Hematopoietic multipotent progenitor cell (in vitro differentiated cells): ENCODE measurements at places on chromosomes 16 and 17.
A peak's percentile ranks its signal among the peaks of the same experiment; 100 is the strongest.

GRCh38 chr16:50403491-50403890, 34.7 kb upstream of the BRD7 start:
- no peak for DNase-seq

DNA sequence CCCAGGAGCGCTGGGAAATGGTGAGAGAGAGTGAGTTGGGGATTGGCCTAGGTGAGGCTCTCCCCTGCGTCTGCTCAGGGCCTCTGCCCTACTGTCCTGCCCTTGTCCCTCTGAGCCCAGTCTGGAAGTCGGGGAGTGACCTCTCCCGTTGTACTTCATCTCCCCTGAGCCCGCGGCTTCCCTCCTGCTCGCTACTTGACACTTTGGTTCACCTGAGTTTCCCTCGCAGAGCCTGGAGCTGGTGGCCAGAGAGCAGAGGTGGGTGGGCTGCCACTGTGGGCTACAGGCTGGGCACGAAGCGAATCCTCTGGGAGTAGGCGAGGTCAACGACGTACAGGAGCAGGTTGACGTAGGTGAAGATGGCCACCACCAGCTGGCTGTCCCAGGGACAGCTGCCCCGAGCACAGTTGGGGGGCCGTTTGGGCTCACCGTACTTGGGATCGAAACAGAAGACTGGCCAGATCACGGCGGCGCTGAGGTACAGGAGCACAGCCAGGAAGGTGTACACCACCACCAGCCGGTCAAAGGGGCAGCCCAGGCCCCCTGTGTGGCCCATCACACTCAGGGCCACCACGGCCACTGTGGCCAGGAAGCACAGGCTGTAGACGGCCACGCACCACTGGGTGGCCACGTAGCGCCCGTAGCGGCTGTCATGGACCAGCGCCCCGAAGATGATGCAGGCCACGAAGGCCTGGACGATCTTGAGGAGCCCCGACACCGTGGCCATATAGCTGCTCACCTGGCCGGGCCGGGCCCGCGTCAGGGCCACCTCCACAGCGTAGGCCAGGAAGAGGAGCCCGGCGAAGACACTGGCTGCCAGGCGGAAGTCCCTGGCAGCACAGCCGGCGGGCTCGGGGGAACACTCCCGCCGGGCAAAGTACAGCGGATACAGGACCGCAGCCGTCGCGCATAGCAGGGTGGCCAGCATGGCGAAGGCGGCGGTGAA, 3.7 kb upstream of the PYCR1 start:
- no peak for DNase-seq

DNA sequence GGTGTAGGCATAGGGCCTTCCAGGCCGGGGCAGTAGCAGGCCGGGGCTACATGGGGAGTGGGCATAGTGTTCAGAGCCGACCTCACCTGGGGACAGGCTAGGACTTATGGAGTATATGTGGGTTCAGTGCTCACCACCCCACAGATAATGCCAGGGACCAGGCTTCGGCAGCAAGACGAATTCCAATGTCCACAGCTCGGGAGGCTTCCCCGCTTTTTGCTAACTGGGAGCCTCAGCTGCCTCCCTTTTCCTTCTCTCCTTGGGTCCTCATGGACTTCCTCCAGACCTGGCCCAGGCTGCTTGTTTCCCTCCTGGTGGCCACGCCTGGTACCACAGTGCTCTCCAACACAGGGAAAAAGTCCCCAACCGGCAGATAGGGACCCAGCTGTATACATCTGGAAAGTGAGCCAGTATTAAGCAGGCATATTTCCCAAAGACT, 20.1 kb upstream of the SLC46A1 start:
- DNase-seq: no peak

GRCh38 chr16:30457743-30458560, 12.3 kb upstream of the SEPHS2 start:
- DNase-seq: no peak

- DNase-seq: no peak
Measured at GRCh38 chr16:12539185-12539929, 264.3 kb downstream of the CPPED1 start.

DNA sequence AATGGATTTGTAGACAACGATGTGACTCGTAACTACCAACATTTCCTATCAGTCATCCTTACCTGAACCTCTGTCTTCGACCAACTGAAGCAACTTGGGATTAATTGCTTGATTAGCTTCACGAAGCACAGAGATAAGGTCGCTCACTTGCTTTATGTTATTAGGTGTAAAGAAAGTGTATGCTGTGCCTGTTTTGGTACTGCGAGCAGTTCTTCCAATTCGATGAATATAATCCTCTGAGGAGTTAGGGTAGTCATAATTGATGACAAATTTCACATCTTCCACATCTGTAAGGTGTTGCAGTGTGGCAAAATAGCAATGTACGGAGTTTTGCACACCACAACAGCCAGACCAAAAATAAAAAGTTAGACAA, 3.6 kb upstream of the POLG2 start:
- no peak for DNase-seq

- DNase-seq: no peak
Measured at GRCh38 chr16:77594799-77595596, 127.3 kb upstream of the NUDT7 start.

DNA sequence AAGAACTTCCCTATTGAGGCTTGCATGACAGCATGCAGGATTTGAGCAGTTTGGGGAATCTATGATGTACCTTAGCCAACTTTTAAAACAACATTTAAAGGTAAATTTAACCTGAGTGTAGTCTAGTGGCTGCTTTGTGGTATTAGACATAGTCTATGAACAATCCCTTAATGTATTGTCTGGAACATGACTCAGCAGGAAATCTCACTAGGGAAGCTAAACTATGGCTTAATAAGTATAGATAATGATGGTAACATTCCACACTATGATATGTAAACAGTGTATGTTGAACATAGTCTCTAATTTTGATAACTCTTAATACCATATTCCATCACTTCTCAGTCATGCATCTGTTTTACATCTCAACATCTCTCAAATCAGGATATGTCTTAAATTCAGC, 52.1 kb upstream of the SLC12A3 start:
- no peak for DNase-seq

DNA sequence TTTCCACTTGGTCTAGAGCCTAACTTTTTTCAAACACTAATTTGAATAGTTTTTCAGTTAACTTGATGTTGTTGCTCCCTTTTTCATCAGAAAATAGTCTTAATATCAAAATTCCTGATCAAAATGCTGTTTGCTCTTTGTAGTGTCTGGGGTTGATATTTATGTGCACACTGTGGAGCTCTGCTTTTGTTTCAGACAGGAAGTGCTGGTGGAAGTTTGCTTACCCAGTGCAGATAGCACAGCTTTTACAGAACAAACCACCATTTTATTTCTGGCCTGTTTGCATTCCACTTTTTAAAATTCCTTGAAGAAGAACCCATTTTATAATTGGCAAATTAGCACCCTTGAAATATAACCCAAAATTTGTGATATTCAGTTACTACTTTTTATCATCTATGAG, 125.4 kb downstream of the MRTFB start:
- no peak for DNase-seq

DNA sequence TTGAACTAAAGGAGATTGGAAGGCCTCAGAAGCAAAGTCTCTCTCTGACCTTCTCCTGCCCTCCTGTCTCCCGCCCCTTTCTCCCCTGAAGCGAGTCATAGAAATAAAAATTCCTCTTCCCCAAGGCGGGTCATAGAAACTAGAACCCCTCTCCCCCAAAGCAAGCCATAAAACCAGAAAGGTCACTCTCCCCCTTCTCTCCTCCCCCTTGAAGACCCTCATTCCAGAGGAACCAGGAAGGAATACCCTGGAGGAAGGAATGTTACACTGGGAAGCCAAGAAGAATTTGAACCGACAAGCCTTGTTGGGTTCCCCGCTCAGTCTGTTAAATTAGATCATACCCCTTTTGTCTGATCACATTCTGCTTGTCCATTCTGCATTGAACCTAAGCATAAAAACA, 2.7 kb upstream of the GJC1 start:
- DNase-seq: no peak

DNA sequence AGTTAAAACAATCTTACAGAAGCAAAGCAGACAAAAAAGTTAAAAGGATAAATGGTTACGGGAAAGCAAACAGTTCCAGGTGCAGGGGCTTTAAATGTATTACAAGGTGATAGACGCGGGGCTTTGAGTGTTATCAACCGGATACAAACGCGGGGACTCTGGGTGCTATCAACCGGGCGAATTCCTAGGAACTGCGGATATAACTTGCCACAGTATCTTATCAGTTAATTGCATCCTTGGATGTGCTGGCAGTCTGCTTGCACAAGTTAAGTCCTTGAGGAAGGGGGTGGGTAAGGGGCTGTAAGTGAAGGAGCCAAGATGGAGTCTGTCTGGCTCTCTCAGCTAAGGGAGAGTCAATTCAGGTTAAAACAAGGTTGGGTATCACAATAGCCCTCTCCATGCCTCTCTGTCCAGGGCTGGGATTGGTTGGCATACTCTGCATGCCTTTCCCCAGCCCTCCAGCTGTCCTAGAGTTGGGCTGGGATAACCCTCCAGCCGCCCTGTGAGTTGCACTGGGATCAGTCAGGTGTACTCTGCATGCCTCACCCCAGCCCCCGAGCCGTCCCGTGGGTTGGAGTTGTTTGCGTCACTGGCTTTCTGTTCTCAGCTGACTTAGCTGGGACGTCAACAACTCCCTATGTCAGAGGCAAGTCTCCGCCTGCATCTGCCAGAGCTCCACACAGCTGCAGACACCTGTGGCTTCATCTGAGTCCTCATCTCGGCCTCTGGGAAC, 40.9 kb downstream of the TMEM235 start:
- DNase-seq: peak; percentile 53

DNA sequence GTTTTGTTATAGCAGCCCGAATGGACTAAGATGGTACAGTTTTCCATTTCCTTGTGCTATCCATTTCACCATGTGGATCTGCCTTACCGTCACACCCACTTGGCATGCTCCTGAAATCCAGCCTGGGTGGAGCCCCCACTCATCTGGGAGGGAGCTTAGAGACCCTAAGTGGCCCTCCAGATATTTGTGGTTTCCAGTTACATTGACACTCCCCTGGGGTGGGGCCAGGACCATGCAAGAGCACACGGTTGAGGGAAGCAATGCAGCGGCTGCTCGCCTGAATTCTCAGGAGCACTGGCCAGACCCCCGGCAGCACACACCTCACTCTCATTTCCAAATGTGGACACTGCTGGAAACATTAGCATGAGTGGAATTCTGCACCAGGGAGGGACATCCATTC, 231.1 kb downstream of the UTP18 start:
- DNase-seq: no peak

DNA sequence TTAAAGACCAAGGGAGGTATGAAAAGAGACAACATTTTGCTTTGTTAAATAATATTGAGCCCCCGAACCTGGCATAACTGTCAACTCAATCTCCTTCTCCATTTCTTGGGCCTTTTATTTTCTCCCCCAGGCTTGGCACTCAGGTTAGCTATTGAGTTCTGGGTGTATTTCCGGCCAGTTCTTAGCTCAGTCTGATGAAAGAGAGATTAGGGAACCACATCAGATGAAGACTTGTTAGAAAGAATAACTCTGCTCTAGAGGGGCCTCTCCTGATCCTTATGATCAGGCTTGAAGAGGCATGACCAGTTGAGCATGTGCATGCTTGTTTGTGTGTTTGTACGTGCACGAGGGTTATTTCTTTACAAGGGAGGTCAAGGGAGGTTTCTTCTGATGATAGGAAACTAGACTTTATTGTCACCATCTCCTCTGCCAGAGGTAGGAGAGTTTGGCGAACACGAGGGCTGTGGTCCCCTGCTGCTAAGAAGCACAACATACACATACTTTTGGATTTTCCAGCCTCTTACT, 29.2 kb upstream of the HS3ST2 start:
- DNase-seq: no peak

GRCh38 chr16:56960681-56961281, 969 bp upstream of the CETP start:
- DNase-seq: no peak
